CD4-positive, CD25-positive, alpha-beta regulatory T cell (primary cell): ENCODE measurements at places on chromosomes 4 and X.

DNA sequence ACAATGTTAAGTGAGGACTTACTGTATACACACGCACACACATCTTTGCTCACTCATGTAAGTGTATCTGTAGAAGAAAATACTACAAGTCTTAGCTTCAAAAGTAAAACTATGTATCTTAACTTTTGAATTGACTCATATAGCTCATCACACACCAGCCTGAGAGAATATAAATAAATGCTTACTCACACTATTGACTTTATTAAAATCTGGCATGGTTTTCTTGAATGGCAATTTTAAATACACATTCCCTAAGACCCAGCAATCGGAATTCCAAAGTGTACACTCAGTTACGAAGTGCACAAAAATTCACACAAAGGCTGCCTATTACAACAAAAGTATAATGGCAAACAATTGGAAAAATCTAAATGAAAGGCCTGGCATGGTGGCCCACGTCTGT, 2.0 kb downstream of the ERCC6L start:
- DNase-seq: no peak

GRCh38 chrX:69150281-69150960, 14.8 kb downstream of the PJA1 start:
- no peak for DNase-seq

DNA sequence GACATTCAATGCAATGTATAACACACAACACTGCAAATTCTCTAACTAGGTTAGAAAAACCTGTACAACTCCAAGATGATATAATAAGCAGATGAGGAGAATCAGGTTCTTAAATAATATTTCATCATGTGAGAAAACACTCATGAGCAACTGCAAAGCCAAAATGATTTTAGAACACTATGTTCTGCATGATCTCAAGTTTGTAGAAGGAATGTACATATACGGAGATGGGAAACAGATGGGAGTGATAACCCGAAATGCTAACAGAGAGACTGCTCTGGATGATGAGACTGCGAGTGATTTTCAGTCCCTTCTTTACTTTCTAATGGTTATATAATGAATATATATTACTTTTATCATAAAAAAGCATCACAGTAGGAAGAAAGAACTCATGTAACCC, 80.9 kb downstream of the PCYT1B start:
- DNase-seq: no peak

GRCh38 chr4:38562751-38563198, 101.2 kb upstream of the KLF3 start:
- DNase-seq: no peak

DNA sequence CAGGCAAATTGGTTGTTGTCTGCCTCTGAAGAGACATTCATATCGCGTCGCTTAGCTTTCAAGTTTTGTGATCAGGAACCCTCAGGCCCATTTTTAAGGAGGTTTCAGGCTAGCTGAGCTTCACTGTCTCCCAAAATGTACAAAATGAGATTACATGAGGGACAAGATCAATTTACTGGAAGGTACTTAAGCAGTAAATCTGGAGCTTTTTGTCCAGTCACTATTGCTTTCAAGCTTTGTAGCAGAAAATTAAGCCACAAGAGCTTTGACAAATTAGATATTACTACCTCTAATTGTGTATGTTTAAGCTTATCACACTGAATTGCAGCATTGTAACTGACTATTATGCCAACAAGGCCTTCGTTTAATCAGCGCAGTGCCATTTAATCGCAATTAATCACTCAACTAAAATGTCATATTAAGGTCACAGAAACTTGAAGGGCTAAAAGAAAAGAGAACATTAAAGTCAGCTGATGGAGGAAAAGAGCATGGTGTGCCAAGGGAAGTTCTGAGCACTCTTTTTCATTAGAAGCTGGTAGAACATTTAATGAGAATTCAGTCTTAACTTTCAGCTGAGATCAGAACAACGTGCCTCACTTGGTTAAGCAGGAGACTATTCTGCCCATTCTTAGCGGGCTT, 353.0 kb downstream of the FBXO8 start:
- DNase-seq: no peak

DNA sequence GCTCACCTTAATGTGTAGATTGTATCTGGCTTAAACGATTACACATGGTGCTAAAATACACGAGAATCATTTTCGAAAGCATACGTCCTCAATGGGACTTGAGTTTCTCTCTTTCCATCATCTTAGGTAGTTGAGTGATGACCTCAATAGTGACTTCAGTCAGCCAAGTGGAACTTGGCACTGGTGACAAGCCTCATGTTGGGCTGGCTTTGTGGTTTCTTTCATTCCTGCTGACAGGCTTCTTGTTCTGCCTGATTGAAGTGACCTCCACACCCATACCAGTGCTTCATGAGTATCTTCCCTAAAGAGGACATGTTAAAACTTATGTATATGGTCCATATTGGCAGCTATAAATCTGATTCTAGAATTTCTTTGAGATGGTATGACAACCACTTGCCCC, 159.1 kb upstream of the WDR1 start:
- DNase-seq: no peak

GRCh38 chrX:133575501-133576136, 160.3 kb upstream of the GPC4 start:
- no peak for DNase-seq

DNA sequence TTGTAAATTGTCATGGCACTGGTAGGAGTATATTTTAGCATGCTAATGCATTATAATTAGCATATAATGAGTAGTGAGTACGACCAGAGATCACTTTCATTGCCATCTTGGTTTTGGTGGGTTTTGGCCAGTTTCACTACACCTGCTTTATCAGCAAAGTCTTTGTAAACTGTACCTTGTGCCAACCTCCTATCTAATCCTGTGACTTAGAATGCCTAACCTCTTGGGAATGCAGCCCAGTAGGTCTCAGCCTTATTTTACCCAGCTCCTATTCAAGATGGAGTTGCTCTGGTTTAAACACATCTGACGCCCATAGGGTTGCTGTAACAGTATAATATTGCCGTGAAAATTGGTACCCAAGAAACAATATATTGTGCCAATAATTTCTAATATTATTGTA, 159.4 kb downstream of the MAGEB5 start:
- DNase-seq: no peak

- DNase-seq: no peak
Measured at GRCh38 chr4:7526491-7526890, 91.8 kb upstream of the PSAPL1 start.

DNA sequence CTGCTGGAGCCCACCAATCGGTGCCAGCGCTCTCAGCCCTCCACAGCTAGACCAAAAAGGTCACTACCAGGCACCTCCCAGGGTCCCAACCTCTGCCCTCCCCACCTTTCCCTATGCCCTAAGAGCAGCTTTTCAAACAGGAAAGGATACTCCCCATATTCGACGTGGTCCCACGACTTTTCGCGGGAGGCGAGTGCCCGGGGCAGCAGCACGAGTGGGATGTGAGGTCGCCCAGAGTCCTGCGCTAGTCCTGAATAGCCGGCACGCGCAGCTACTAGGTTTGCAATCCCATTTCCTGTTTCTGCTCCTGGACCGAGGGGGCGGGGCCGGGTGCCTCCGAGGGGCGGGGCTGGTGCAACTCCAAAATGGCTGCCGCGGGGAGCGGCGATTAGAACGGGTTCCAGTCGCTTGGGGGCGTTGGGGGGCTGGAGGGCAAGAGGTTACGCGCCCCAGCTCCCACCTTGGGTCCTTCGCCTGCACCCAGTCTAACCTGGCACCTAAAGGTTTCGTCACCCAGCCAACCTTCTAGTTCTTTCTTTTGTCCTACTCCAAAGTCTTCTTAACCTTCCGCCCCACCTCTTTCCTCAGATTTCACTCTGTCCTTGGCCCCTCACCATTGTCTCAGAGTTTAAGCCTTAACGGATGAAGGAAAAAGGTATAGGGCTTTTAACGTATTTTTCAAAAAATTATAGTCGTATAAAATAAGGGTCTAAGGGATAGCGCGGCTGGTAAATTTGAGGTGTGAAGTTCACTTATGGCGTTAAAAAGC, 85.0 kb upstream of the TENT5D start:
- DNase-seq: no peak

GRCh38 chr4:26420438-26420837, 69.8 kb downstream of the CCKAR start:
- DNase-seq: no peak

DNA sequence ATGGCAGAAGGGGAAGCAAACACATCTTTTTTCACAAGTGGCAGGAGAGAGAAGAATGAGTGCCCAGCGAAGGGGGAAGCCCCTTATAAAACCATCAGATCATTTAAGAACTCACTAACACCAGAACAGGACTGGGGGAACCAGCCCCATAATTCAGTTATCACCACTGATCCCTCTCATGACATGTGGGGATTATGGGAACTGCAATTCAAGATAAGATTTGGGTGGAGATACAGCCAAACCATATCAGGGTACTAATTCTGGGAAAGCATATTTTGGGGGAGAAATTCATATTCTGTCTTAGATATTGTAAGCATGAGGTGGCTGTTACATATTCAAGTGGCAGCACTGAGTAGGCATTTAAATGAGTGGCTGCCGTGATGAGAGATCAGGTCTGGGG, 87.8 kb downstream of the RAPGEF2 start:
- no peak for DNase-seq

DNA sequence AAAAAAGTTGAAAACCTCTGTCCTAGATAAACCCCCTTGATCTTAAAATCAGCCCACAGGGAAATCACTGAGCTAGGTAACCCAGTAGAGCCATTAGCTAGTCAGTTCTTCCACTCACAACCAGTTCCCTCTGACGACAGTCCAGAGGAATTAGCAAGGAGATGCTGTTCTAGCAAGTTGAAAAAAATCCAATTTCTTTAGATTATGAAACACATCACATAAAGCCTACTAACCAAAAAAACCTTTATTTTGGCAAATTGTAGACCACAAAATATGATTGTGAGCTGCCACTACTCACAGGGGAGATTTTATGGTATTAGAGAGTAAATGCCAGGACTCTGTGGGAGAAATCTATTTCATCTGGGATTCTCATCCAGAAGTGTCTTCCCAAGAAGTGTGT, 22.6 kb downstream of the ADAMTS3 start:
- DNase-seq: no peak

DNA sequence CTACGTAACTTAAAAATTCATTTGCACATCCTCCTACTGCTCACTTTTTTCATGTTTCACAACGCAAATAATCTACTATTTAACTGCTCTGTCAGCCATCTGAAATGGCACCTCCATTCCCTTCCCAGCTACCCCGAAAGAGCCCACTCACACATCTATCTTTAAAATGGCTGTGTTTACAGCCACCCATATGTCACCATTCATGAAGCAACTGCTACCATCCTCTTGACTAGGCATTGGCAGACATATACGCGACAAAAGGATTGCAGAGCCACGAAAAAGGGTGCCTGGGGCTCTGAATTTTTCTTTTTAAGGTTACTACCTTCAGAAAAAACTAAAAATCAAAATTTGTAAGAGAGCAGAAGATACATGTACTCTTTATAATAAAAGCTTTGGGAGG, 11.5 kb downstream of the SH3RF1 start:
- no peak for DNase-seq

DNA sequence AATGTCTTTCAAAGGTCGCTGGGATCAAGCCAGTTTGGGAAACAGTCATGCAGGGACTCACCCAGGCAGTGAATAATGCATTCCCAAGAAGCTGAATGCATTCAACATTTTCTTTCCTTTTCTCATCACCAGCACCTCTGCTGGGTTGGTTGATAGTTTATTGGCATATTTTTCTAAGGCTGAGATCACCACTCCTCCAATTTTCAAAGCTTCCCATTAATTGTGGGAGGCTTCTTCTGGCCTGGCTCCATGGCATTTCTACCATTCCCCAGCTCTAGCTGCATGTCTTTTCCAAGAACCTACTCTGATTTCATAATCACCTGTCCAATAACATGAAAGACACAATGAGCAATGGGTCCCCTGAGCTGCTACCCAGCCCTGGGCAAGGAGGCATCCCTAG, 35.8 kb downstream of the CHRDL1 start:
- no peak for DNase-seq

DNA sequence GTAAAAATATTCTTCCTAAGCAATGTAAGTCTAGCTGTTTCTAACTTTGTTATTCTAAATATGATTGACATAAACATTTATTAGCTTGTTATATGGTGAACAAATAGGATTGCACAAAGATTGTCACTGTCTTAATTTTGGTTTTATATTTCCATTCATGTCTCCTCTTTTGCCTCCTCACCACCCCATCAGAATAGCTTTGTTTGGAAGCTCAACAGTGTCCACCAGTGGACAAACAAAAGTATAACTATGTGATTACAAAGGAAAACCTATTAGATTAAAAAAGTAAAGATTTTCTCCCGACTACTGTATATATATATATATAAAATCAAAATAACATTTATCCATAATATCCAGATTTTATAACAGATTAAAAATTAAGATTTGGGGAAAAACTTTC, 468.2 kb downstream of the ZIC3 start:
- DNase-seq: no peak

GRCh38 chr4:147943159-147943638, 211.3 kb downstream of the ARHGAP10 start:
- DNase-seq: no peak

- DNase-seq: no peak
Measured at GRCh38 chr4:5897674-5898073, 4.8 kb upstream of the CRMP1 start.

- DNase-seq: no peak
Measured at GRCh38 chr4:23878912-23879732, 10.7 kb downstream of the PPARGC1A start.

DNA sequence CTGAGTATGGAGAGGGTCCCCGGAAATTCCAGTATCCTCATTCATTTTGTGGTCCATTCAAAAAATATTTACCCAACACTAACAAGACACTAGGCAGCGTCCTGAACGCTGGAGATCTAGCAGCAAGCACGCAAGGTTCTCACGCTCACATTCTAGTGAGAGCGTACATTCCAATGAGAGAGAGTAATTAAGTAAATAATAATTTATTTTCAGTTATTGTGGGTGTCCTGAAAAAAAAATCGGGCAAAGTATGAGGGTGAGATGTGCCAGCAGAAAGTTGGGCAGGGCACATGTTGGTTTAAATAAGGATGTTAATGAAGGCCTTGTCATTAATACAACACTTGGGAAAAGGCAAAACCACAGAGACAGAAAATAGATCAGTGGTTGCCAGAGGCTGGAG, 4.0 kb upstream of the TMEM156 start:
- DNase-seq: no peak

- DNase-seq: no peak
Measured at GRCh38 chr4:61041527-61041926, 158.6 kb upstream of the ADGRL3 start.

DNA sequence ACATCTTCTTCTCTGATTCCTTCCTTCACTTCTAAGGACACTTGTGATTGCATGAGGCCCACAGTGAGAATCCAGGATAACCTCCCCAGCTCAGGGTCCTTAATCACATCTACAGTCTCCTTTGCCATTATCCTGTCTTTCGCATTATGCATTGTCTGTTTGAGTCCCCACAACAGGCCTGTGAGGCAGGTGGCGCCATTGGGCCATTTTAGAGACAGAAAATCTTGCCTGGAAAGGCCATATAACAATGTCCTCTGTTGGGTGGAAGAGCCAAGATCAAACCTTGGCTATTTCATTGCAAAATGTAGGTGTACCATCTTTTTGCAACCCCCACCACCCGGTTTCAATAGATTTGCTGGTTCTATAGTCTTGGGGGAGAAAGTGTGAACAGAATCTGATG, 11.8 kb upstream of the DCUN1D4 start:
- DNase-seq: peak; percentile 55
